Lower lobe of right lung (tissue), 2 donors: ENCODE measurements at places on chromosomes 4 and X. TPM values are rescaled to one million over a fixed set of nuclear protein-coding genes. Genes with fewer than 3 reads are reported as not detected.
A peak's percentile ranks its signal among the peaks of the same experiment; 100 is the strongest.

- no peaks in the 10 kb centered on the region for H3K27me3 ChIP-seq
- H3K27ac ChIP-seq = no peak overlapping the region
- no peaks in the 10 kb centered on the region for H3K4me1 ChIP-seq
- DNase-seq = no peak
- H3K36me3 ChIP-seq = peaks cover 48% of the 10 kb centered on the region
Observed at GRCh38 chrX:123617007-123617406, 115.8 kb downstream of the THOC2 start.

- no peak overlapping the region for H3K4me3 ChIP-seq
- DNase-seq = no peak
- H3K4me1 ChIP-seq = no peaks in the 10 kb centered on the region
- no peaks in the 10 kb centered on the region for H3K27me3 ChIP-seq
Observed at GRCh38 chrX:79078114-79078513, 66.4 kb upstream of the GPR174 start.

The MAGEA1 gene
- not detected for total RNA-seq

The VSIG1 gene
- total RNA-seq = 1.6 TPM

- no peak overlapping the region for H3K4me3 ChIP-seq
- H3K27me3 ChIP-seq = no peaks in the 10 kb centered on the region
- DNase-seq = no peak
- no peak overlapping the region for H3K27ac ChIP-seq
- H3K36me3 ChIP-seq = no peaks in the 10 kb centered on the region
Observed at GRCh38 chrX:9378980-9379696, 85.7 kb upstream of the TBL1X start.

DNA sequence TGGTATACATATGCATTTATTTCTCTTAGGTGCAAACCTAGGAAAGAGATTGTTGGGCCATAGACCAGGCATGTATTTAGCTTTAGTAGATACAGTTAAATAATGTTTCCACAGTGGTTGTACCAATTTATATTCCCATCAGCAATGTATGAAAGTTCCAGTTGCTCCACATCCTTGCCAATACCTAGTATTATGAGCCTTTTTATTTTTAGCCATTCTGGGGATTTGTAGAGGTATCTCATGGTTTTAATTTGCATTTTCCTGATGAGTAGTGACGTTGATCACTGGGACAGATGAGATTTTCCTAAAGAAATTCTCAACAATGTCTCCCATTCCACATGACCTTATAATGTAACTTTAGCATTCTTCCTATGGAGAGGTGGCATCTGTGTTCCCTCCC, 56.9 kb downstream of the SUPT20HL2 start:
- H3K27ac ChIP-seq = no peak overlapping the region
- H3K36me3 ChIP-seq = no peaks in the 10 kb centered on the region
- no peaks in the 10 kb centered on the region for H3K27me3 ChIP-seq

The GATA1 gene
- total RNA-seq = 1.2 TPM

DNA sequence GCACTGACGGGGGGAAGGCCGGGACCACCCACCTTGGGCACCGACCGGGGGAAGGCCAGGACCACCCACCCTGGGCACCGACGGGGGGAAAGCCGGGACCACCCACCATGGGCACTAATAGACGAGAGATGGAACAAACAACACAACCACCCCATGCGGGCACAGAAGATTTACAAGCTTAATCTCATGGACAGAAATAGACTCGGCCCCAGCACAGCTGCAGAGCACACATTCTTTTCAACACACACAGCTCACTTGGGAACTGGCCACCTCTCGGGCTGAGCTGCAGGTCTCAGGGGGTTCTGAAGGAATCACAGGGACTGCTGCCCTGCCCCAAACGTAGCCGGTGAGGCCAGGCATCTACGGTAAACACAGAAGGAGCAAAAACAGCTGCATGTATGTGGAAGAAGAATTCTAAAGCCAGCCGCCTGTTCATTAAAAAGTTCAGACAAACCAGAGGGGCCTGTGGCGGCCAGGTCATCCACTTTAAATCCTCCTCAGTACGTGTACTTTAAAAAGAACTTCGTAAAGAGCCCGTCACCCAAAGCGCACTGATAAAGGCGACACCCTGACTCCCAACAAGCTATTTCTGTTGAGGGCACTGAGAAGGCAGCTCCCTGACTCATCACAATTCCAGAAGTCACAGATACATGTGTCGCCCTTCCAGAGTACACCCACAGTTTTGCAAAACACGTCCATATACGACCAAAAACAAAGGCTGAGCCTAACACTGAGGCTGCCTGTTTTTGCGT, 17.7 kb downstream of the PPP2R3B start:
- H3K27ac ChIP-seq = no peak overlapping the region
- H3K27me3 ChIP-seq = peaks cover 28% of the 10 kb centered on the region
- DNase-seq = no peak
- peaks cover 9% of the 10 kb centered on the region for H3K4me1 ChIP-seq
- no peak overlapping the region for H3K4me3 ChIP-seq
- H3K36me3 ChIP-seq = no peaks in the 10 kb centered on the region

The WNK3 gene
- 0.62 TPM for total RNA-seq

- H3K4me1 ChIP-seq = no peaks in the 10 kb centered on the region
- DNase-seq = peak; percentile 69
- no peak overlapping the region for H3K27ac ChIP-seq
- no peak overlapping the region for H3K4me3 ChIP-seq
- H3K27me3 ChIP-seq = no peaks in the 10 kb centered on the region
- H3K36me3 ChIP-seq = no peaks in the 10 kb centered on the region
Observed at GRCh38 chrX:68732906-68733493, 85.5 kb downstream of the STARD8 start.

DNA sequence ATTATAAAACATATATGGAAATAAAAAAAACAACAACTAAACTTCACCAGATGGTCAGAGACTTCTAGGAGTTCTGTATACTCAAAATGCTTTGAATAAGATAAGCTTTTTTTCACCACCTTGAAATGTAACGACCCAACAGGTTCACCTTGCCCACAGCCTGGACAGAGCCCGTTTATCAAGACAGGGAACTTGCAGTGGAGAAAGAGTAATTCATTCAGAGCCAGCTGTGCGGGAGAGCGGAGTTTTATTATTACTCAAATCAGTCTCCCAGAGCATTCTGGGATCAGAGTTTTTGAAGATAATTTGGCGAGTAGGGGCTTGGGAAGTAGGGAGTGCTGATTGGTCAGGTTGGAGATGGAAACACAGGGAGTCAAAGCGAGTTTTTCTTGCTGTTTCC, 38.5 kb downstream of the AGA start:
- H3K36me3 ChIP-seq = no peaks in the 10 kb centered on the region
- H3K4me3 ChIP-seq = no peak overlapping the region
- no peaks in the 10 kb centered on the region for H3K27me3 ChIP-seq

- no peaks in the 10 kb centered on the region for H3K27me3 ChIP-seq
- DNase-seq = no peak
- no peaks in the 10 kb centered on the region for H3K36me3 ChIP-seq
- no peaks in the 10 kb centered on the region for H3K4me1 ChIP-seq
- no peak overlapping the region for H3K27ac ChIP-seq
- no peak overlapping the region for H3K4me3 ChIP-seq
Observed at GRCh38 chrX:87621697-87622096, 104.1 kb downstream of the KLHL4 start.

- H3K27ac ChIP-seq = no peak overlapping the region
- no peaks in the 10 kb centered on the region for H3K36me3 ChIP-seq
- peaks cover 57% of the 10 kb centered on the region for H3K27me3 ChIP-seq
Observed at GRCh38 chr4:42150653-42151567, 1.5 kb downstream of the BEND4 start.

DNA sequence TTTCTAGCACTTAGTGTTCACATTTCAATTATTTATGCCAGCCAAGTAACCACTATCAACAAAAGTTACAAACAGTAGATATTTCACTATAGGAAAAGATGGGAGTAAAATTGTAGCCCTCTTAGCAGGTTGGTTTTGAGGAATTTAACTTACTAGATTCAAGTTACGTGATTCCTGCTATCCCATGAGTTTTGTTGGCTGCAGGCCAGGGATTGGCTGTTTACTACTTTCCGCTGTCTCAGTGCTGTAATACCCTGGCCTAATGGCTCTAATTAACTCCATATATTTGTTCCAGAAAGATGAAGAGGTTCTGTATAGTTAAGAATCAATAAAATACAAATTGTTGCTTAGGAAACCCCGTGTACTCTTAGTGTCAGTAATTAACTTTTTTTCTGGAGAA, 55.5 kb upstream of the MAGED1 start:
- no peak overlapping the region for H3K27ac ChIP-seq
- no peaks in the 10 kb centered on the region for H3K36me3 ChIP-seq
- DNase-seq = no peak
- no peak overlapping the region for H3K4me3 ChIP-seq

The APEX2 gene
- 11.7 TPM for total RNA-seq

- H3K27me3 ChIP-seq = no peaks in the 10 kb centered on the region
- no peaks in the 10 kb centered on the region for H3K36me3 ChIP-seq
- H3K4me3 ChIP-seq = no peak overlapping the region
- DNase-seq = no peak
- no peaks in the 10 kb centered on the region for H3K4me1 ChIP-seq
Observed at GRCh38 chrX:44042751-44043150, 69.6 kb upstream of the NDP start.

DNA sequence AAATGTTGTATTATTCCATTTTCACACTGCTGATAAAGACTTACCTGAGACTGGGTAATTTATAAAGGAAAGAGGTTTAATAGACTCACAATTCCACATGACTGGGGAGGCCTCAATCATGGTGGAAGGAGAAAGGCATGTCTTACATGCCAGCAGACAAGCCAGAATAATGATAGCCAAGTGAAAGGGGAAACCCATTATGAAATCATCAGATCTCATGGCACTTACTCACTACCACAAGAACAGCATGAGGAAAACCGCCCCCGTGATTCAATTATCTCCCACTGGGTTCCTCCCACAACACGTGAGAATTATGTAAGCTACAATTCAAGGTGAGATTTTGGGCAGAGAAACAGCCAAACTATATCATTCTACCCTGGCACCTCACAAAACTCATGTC, 2535.1 kb downstream of the ARAP2 start:
- H3K27me3 ChIP-seq = no peaks in the 10 kb centered on the region
- H3K36me3 ChIP-seq = no peaks in the 10 kb centered on the region
- no peak overlapping the region for H3K27ac ChIP-seq
- H3K4me1 ChIP-seq = no peaks in the 10 kb centered on the region

- DNase-seq = no peak
- H3K36me3 ChIP-seq = no peaks in the 10 kb centered on the region
- no peaks in the 10 kb centered on the region for H3K27me3 ChIP-seq
Observed at GRCh38 chrX:154655786-154656185, 2.4 kb upstream of the CTAG2 start.

- no peaks in the 10 kb centered on the region for H3K4me1 ChIP-seq
- H3K36me3 ChIP-seq = no peaks in the 10 kb centered on the region
- H3K4me3 ChIP-seq = no peak overlapping the region
- no peaks in the 10 kb centered on the region for H3K27me3 ChIP-seq
- no peak for DNase-seq
- H3K27ac ChIP-seq = no peak overlapping the region
Observed at GRCh38 chr4:156781852-156782251, 189.7 kb downstream of the PDGFC start.

- no peak overlapping the region for H3K4me3 ChIP-seq
- DNase-seq = no peak
- H3K4me1 ChIP-seq = no peaks in the 10 kb centered on the region
Observed at GRCh38 chr4:180688480-180688879, 1554.7 kb upstream of the TENM3 start.

- no peaks in the 10 kb centered on the region for H3K36me3 ChIP-seq
- H3K27me3 ChIP-seq = no peaks in the 10 kb centered on the region
- DNase-seq = no peak
Observed at GRCh38 chr4:6889736-6890324, 19.8 kb upstream of the TBC1D14 start.

DNA sequence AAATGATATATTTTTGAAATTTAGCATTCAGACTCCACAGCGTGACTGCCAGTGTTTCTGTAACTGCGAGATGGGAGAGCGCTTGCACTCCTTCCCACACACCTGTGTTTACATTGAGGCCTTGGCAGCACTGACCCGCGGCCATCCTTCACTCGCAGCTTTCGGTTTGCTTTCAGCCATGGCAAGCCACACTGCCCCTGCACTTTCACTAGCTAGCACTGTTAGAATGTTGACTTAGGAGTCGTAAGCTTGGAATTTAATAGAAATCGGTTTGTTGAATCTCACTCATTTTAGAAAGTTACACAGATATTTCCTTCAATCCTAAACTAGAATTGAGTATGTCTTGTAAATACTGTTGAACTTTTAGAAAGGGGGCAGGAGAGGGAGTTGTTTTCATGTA, 136.2 kb downstream of the CFAP299 start:
- H3K36me3 ChIP-seq = no peaks in the 10 kb centered on the region
- peak; percentile 63 for DNase-seq
- H3K4me1 ChIP-seq = no peaks in the 10 kb centered on the region
- peak overlapping the region; percentile 31 for H3K4me3 ChIP-seq

DNA sequence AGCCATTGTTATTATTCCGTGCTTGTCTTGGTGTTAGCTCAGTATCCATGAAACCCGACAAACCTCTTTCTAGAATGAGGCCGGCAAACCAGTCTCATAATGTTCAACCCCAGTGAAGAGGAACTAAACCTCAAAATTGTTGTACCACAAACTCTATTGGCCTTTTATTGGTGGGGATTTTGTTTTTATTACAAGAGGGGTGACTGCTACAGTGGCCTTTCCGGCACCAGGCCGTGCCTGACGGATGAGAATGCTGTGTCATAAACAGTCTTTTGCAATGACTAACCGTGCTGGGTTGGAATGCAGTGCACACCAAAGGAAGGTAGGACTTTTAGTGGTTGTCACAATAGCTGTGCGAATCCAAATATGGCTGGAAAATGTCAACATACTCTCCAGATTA, 60.8 kb downstream of the SHROOM2 start:
- H3K36me3 ChIP-seq = no peaks in the 10 kb centered on the region
- H3K27ac ChIP-seq = no peak overlapping the region
- no peaks in the 10 kb centered on the region for H3K4me1 ChIP-seq
- H3K27me3 ChIP-seq = no peaks in the 10 kb centered on the region
- DNase-seq = no peak
- H3K4me3 ChIP-seq = no peak overlapping the region

DNA sequence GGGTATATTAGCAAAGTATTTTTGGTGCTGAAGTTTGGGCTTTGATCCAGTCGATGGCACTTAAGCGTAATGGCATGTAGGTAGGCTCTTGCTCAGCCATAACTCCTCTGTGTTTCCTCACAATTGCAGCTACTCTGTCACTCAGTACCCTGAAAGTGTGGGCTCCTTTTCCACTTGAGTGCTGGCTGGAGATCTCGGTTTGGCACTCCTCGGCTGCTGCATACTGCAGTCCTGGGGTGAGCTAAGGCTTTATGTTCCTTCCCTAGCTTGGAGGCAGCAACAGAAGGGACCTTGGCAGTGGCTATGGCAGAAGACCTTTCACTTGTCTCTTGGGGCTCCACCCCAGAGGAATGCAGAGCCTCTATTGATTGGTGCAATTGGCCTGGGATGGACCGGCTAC, 106.7 kb upstream of the GRXCR1 start:
- no peaks in the 10 kb centered on the region for H3K27me3 ChIP-seq
- DNase-seq = no peak
- H3K36me3 ChIP-seq = no peaks in the 10 kb centered on the region
- peak overlapping the region; percentile 8 for H3K4me3 ChIP-seq
- H3K4me1 ChIP-seq = no peaks in the 10 kb centered on the region
- H3K27ac ChIP-seq = peak overlapping the region; percentile 56
